Large intestine (tissue), 12 donors: ENCODE measurements at places on chromosomes 7 and 10. TPM values are rescaled to one million over a fixed set of nuclear protein-coding genes. Genes with fewer than 3 reads are reported as not detected.

- DNase-seq, result peak; percentile 67
These were observed 2.4 kb downstream of the ZMIZ2 start for GRCh38 chr7:44750921-44751571.

GRCh38 chr7:138338361-138338760 lies 121.7 kb upstream of the TRIM24 start:
- DNase-seq, result no peak

DNA sequence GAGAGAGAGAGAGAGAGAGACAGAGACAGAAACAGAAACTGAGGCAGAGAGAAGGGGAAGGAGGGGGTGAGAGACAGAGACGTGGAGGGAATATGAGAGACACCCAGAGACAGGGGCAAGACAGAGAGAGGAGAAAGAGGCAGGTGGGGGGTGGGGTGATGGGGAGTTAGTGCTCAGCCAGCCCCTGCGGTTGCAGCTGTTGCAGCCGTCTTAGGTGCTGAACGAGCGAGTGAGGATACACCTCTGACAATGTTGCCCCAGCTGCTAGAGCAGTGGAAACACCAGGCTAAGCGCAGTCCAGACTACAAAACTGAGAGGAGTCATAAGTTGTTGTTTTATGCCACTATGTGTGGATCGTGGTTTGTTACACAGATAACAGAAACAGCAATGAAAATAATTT lies 328.2 kb upstream of the SHH start:
- no peak for DNase-seq

- DNase-seq, result no peak
These were observed 9.4 kb downstream of the LIMK1 start for GRCh38 chr7:74092964-74093471.

GRCh38 chr7:20931739-20932138 lies 145.1 kb upstream of the SP8 start:
- DNase-seq, result no peak

DNA sequence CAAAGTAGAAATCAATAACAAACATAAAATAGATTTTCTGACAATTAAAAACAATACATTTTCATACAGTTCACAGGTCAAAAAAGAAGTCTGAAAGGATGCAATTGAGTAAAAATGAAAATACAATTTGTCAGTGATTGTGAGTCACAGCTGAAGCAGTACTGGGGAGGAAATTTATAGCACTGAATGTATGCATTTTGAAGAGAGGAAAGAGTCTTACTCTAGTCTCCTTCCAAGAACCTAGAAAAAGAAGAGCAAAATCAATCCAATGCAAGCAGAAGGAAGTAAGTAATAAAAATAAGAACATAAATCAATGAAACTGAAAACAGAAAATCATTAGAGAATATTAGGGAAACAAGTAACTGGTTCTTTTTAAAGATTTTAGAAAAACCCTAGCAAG lies 507.2 kb upstream of the IGFBP3 start:
- DNase-seq, result no peak

- DNase-seq, result no peak
These were observed 109.1 kb downstream of the CHCHD3 start for GRCh38 chr7:132972745-132973144.

DNA sequence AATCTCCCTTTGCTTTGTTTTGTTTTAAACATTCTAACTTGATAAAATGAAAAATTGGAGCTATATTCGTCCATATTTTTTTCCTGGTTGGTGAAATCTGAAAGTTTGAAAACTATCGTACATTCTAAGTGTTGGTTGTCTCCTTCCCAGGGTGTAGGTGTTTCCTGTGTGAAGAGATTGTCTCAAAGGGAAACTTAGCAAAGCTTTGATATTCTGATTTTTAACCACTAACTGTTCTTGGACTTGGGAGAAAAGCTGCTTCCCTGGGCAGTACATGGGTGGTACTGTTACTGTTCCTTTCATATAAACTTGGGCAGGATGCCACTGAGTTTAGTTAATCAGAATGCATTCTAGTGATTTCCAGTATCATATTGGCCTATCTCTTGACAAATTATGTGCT lies 253.5 kb upstream of the LRGUK start:
- DNase-seq, result no peak

DNA sequence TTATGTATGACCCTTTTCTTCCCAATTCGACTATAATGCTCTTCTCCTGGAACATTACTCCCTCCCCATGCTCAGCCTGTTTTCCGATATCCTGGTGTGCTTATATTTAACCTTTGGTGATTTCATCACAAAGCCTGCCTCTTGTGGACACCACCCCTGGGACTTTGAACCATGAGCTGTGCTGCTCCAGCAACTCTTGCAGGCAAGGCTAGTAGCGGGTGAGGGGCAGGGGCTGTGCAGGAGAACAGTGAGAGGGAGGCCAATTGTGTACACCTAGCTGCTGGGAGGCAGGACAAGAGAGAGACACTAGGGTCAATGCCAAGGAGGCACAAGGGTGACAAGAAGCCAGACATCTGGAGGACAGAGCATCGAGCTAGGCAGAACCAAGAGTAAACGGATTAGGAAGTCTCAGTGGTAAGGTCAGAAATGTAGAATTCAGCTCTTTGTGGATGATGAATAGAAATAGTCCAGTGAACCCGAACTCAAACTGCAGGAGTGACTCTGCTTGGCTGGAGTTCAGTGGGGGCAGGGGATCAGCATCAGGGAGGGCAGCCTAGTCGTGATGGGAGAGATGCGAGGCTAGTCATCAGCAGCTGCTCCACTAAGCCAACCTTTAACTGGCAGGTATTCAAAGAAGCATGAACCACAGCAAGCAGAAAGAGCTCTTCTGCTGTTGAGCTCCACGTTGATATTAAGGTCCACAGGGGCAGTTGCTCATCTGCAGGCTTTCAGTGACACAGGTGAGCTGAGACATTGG lies 31.0 kb upstream of the MKI67 start:
- DNase-seq, result peak; percentile 96

DNA sequence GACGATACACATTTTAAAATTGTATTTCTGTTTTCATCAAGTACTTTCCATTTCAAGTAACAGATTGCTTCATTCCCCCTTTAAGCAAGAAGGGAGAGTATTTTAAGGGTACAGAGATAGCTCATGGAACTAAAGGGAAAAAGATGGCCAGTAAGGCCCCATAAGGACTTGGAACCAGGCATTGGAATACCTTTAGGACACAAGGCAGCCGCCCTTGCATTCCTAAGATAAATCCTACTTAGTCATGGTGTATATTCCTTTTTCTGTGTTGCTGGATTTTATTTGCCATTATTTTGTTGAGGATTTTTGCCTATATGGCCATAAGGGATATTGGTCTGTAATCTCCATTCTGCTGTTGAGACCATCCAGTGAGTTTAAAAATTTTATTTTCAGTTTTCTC lies 49.2 kb downstream of the BTRC start:
- no peak for DNase-seq

DNA sequence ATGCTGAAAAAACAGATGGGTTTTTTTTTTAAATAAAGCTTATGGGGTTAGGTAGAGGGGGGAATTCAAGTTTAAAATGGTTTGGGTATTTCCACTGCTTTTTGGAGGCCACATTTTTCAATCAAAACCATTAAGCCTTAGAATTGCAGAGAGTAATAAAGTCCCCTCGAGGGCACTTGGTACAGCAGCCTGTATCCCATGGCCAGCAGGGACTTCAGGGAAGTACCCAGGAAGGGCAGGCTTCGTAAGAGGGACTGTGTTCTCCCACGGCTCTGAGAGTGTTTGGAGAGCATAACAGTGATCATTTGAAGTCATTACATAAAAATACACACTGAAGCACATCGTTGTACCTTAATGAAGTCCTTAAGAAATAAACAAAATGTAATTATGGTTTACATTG lies 432.7 kb downstream of the DPP6 start:
- no peak for DNase-seq

DNA sequence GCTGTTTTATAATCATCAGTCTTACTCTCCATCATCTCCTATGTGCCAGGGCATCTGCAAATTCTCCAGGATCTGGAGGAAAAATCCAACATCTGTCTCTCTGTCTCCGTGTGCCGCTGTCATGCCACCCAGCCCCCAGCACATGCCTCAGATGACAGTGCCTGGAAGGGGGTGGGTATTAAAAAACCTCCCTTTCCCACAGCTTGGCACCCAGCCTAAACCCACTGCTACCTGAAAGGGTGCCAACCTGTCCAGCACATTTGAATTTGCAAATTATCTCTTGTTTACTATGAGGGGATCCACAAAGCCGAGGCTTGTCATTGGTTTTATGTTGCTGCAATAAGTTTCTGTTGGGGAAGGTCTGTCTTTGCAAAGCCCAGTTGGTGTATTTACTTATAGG lies 73.1 kb downstream of the EMX2 start:
- DNase-seq, result no peak

DNA sequence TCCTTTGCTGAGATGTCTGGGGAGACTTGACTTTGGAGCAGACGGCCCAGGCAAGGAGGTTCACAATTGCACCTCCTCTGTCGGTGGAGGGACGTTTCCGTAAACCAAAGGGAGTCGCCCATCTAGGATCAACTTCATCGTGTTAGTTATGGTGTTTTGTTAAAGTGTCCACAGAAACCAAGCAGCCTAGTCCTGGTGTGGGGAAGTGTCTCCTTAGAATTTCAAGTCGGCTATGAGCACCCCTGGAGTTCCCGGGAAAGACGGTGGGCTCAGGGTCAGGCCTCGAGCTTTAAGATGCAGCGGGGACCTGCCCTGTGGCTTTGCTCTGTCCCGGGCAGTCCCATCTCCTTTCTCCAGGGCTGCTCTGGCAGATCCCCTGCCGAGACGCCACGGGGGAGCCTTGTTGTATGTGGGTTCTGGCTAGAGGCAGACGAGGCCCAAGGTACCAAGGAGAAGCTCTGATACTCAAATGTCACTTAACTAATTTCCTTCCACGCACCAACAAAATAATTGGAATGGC lies 319.2 kb downstream of the ADARB2 start:
- DNase-seq, result no peak

GRCh38 chr10:116270771-116271592 lies 2.0 kb downstream of the GFRA1 start:
- DNase-seq, result no peak

DNA sequence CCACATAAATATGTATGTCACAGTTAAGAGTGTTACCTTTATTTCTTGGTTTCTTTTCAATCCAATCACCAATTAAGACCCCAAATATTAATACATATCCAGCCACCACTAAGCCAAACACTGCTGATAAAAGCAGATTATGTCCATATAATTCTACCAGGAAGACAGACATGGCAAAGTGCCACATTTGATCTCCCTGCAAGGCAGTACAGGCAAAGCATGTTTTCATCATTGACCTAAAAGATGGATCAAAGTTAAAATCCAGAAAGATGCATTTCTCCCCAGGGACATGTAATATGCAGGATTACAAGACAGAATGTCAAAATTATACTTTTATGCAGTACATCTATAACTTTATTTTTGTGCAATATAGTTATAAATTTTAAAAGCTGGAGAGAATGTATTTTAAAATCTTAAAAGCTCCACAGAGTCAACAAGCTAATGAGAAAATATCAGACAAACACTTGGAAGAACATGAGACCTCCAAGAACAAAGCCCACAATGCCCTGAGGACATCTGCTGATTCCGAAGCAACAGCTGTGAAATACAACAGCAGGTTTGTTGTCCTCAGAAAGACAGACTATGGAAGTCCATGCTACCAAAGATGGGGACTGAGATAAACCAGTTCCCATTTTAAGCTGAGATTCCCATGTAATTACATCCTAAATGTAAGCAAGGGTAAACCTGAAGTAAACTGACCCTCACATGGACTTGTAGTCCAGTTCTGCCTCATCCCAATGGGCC lies 54.5 kb upstream of the TOMM7 start:
- DNase-seq, result no peak

DNA sequence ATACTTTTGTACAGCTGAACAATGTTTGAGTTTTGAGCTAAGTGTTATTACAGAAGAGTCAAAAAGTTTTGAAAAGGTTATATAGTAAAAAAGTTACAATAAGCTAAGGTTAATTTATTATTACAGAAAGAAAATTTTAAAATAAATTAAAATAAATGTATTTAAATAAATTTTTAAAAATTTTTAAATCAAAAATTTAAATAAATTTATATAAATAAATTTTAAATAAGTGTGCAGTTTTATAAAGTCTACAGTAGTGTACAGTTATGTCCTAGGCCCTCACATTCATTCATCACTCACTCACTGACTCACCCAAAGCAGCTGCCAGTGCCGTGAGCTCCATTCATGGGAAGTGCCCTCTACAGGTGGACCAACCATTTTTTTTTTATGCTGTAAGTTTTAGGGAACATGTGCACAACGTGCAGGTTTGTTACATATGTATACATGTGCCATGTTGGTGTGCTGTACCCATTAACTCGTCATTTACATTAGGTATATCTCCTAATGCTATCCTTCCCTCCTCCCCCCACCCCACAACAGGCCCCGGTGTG lies 462.9 kb upstream of the ZMIZ1 start:
- no peak for DNase-seq

Gene PDK4
- 13.6 TPM for polyA plus RNA-seq

Gene HOXA7
- polyA plus RNA-seq, result 2.3 TPM

Gene C10orf105
- polyA plus RNA-seq, result 0.27 TPM

Gene GUSB
- polyA plus RNA-seq, result 116 TPM

Gene TFEC
- 132 TPM for polyA plus RNA-seq

Gene GHRHR
- polyA plus RNA-seq, result not detected

Gene UPK3BL2
- 17.0 TPM for polyA plus RNA-seq

Gene NDUFA5
- 155 TPM for polyA plus RNA-seq

Gene GPNMB
- 6.0 TPM for polyA plus RNA-seq

Gene CDCA7L
- 16.6 TPM for polyA plus RNA-seq

Gene LRRC18
- 0.24 TPM for polyA plus RNA-seq
